ENCODE measurements at places on chromosomes 12 and 14. TPM values are rescaled to one million over a fixed set of nuclear protein-coding genes. Genes with fewer than 3 reads are reported as not detected.
A peak's percentile ranks its signal among the peaks of the same experiment; 100 is the strongest.

KLRC4 gene
- not detected for polyA plus RNA-seq

LRTM2 gene
- 0.05 TPM for polyA plus RNA-seq

GDF3 gene
- polyA plus RNA-seq: 4.3 TPM

FAM186B gene
- 0.12 TPM for polyA plus RNA-seq

CCDC184 gene
- polyA plus RNA-seq: 3.0 TPM

ZFYVE21 gene
- polyA plus RNA-seq: 143 TPM

DPPA3 gene
- 0.30 TPM for polyA plus RNA-seq

NELL2 gene
- 56.8 TPM for polyA plus RNA-seq

DNA sequence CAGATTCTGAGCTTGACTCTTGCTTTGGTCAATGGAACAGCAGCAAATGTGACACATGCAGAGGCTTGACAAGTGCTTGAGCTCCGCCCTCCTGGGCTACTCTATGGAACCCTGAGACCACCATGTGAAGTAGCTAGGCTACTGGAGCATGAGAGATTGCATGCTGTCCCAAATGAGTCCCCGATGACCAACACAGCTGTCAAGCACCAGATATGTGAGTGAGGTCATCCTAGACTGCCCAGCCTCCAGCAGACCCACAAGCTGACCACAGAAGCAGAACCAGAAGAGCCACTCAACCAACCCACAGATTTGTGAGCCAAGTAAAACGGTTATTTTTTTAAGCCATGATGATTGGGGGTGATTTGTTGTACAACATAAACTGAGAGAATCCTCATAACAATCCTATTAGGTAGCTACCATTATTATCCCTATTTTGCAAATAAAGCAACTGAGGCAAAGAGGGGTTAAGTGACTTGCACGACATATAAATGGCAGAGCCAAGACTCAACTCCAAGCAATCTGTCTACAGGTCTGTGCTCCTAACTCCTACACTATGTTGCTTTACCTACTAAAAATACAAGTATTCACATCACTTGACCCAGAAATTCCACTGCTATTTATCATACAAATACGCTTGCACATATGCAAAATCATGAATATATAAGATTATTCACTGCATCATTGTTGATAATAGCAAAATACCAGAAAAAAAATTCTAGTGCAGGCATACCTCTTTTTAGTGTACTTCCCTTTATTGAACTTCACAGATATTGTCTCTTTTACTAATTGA lies 136.2 kb downstream of the NDUFA12 start:
- DNase-seq: no peak

GRCh38 chr12:31494455-31494854 lies 96.5 kb downstream of the DENND5B start:
- no peak for DNase-seq

- DNase-seq: no peak
Observed at GRCh38 chr14:68619790-68620574, 172.9 kb downstream of the ZFP36L1 start.

DNA sequence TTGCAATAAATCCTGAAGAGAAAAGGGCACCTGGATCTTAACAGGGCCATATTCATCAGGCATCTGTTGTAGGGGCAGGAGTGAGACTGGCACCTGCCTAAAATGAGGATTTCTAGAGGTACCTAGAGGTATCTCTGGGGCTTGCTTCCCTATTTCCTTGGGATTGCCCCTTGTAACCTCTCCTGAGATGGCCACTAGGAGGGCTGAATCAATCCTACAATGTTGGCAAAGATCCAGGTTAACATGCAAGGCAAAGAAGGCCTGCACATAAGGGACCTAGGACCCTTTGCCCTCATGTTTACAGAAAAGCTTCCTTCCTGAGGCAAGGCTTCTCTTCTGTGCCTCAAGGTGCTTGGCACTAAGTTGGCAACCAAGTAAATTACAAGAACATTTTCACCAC lies 25.8 kb upstream of the CLEC4E start:
- no peak for DNase-seq

- DNase-seq: no peak
Observed at GRCh38 chr14:20627346-20628027, 14.0 kb downstream of the OR6S1 start.

DNA sequence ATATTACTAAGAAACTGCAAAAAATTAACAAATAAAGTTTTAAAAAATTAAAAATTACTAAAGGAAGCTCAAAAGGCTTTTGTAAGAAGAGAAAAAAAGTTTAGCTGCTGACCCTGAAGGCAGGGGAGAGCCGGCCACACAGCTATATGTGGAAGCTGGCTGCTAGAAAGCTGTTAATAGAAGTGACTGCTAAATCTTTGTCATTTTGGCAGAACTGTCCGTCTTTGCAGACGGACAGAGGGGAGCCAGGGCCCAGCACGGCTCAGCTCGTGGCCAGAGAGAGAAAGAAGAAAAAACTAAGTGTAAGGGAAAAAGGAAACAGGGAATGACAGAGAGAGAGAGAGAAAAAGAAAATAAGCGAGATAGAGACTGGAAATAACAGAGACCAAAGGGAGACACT lies 27.9 kb downstream of the PRMT8 start:
- DNase-seq: peak; percentile 14

GRCh38 chr12:1719139-1719538 lies 28.3 kb downstream of the ADIPOR2 start:
- no peak for DNase-seq

Data from H1 (cell line).